Stimulated activated CD8-positive, alpha-beta memory T cell treated with anti-CD3 and anti-CD28 coated beads, Interleukin-12 subunit alpha, Interleukin-12 subunit beta, amount 100 ng/mL, for 1 hour (primary cell): ENCODE measurements at places on chromosomes 6 and 20.

DNA sequence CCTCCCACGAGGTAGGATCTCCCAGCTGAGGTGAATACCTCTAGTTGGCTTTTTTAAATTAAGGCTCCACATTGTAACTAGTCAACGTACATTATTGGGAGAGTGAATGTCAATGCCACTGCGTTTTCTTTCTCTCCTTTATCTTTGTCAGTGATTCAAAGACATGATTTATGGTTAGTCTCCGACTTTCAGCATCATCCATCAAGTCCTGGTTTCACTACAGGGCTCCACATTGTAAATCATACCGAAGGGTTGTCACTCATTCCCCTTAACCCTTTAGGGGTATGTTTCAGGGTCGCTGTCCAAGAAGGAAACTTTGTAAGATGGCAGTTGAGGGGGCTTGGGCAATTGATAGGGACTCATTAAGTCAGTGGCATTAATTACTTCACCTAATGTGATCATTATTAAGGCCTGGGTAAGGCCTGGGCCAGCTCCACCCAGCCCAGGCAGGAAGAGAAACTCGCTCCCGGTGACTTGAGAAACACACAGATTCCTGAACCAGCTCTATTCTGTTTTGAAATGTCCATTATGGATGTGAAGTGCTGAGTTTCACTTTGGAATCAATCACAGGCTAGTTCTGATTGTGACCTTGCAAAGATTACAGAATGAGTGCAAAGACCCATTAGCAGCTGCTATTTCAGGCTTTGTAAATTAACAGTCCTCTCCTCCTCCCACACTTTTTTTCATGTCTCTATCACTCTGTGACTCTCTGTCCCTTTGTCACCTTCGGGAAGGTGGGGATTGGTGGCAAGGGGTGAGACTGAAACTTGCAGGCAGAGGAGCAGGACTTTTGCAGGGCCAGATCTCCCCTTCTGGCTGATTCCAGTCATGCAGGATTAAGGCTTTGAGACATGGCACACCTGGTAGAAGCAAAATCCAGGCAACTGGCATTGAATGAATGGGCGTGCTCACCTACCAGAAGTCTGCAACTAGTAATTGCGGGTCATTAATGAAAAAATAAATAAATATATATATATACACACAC, 222.4 kb downstream of the TSHZ2 start:
- no peak for DNase-seq

DNA sequence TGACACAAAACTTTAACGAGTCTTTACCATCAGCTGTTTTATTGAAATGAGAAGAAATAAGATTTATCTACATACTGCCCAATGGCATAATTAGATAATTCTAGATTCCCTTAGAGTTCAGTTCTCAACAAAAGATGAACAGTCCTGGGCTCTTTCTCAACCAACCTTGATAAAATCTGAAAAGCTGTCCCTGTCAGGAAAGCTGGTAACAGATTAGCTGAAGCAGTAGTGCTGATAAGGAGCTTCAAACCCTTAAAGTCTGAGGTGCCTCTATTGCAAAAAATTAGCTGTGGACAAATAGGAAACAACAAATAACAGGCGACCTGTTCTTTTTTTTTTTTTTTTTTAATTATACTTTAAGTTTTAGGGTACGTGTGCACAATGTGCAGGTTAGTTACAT, 35.9 kb upstream of the FAM135A start:
- no peak for DNase-seq

- DNase-seq: no peak
Measured at GRCh38 chr6:5684320-5685053, 322.2 kb downstream of the NRN1 start.

DNA sequence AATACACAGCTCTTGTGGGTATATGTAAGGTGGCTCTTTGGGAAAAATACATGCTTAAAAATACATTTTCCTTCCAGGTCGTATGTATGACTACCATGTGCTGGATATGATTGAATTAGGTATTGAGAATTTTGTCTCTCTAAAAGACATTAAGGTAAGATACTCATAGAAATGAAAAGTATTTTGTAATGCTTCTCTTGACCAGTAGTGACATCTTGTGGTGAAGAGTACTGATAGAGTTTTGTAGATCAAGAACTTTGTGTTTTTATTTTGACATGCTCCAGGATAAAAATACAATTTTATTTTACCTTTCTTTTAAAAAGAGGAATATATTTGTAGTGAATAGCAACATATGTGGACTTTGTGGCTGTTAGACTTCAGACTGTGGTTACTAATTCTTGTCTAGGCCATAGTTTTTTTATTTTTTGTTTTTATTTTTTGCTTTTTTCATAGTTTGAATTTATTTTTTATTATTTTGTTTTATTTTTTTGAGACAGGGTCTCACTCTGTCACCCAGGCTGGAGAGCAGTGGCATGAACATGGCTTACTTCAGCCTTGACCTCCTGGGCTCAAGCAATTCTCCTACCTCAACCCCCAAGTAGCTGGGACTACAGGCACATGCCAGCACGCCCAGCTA, 17.9 kb downstream of the RPF2 start:
- no peak for DNase-seq

GRCh38 chr20:32181606-32182005, 25.9 kb downstream of the PLAGL2 start:
- DNase-seq: no peak

DNA sequence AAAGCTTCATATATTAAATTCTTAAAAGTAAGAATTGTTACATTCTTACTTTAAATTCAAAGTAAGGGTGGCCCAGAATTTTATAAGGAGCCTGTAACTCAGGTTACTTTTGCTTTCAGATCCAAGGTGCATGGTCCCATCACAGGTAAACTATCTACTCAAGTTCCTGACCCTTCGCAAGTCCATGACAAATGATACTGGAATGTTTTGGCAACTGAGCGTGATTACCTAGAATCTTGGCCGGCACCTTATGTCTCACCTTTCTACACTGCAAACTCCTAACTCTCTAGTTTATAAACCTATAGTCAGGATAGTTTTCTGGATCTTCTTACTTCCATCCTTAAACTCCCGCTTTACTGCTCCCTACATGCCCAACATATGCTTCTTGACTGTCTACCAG, 67.9 kb upstream of the HMGN3 start:
- no peak for DNase-seq

- no peak for DNase-seq
Measured at GRCh38 chr6:53734473-53735299, 60.1 kb upstream of the LRRC1 start.

GRCh38 chr6:47631269-47631772, 67.1 kb upstream of the ADGRF4 start:
- no peak for DNase-seq

GRCh38 chr6:157779705-157780604, 43.1 kb upstream of the SNX9 start:
- no peak for DNase-seq

DNA sequence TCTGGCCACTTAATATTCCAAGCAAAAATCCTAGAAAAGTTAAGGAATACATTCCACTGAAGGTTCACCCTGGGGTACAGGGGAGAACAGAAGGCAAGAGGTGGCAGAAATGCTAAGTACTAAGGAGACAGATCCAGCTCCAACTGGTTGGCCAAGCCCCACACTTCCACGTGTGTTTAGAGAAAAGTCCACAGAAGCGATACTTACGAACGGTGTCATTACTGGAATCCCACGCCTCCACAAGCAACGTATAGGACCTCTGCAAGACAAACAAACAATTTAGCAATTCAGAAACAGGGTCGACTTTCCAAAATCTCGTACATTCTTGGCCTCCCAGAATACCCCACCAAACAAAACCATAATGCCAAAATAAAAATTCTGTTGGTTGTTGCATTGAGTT, 10.0 kb downstream of the JAG1 start:
- no peak for DNase-seq

DNA sequence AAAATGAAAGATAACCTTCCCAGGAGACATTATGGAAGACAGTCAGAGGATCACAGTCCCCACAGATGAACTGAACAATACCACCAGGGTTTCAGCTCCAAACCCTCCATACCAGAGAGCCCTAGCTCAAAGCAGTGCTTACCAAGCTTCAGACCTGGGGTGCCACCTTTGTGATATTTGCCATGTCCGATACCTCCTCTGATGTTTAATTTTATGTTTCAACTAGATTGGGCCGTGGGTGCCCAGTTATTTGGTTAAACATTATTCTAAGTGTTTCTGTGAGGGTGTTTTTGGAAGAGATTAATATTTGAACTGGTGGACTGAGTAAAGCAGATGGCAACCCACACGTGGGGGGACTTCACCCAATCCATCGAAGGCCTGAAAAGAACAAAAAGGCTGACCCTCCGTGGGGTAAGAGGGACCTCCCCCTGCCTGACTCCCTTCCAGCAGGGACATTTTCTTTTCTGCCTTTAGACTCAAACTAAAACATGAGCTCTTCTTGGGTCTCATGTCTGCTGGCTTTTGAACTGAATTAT, 11.8 kb downstream of the SCML4 start:
- DNase-seq: no peak

GRCh38 chr6:156617376-156617775, 159.8 kb upstream of the ARID1B start:
- DNase-seq: no peak

DNA sequence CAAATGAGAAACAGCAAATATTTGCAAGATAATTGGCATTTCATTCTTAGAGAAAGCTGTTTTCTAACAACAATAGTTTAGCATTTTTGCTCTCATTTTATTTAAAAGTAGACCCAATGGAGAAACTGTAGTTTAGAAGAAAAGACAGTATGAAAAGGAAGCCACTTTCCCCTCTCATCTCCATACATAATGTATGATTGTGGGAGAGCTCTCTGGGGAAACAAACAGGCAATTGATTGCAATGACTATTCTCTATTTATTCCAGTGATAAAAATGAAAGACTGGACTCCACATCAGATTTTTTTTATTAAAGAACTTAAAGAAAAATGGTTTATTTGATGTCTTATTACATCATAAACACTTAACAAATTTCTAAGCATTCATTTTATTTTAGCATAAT, 116.8 kb upstream of the SASH1 start:
- DNase-seq: no peak

DNA sequence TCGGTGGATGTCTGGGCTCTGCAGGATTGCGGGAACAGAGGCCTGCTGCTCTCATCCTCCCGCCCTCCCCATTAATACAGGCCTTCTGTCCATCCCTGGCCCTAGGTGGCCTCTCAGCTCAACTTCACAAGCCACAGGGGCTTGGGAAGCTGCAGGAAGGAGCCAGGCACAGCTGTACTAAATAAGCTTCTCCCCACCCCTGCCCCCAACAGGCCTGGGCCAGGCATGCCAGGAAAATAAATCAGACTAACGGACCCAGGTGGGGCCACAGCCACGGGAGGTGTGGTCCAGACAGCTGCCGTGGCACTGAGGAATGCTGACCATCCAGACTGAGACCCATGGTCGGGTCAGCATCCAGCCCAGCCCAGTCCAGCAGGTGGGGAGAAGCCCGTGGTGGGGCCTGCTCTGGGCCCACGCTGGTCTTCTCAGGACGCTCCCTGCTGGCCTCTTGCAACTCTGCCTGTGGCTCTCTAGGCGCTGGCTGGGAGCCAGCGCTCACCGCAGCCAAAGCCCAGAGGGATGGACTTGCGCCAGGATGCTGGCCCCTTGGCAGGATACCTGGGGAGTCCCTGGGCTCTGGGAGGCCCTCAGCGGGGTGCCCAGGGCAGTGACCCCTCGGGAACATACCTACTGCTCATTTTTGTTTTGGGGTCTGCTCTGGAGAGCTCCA, 8.6 kb upstream of the YTHDF1 start:
- DNase-seq: no peak

DNA sequence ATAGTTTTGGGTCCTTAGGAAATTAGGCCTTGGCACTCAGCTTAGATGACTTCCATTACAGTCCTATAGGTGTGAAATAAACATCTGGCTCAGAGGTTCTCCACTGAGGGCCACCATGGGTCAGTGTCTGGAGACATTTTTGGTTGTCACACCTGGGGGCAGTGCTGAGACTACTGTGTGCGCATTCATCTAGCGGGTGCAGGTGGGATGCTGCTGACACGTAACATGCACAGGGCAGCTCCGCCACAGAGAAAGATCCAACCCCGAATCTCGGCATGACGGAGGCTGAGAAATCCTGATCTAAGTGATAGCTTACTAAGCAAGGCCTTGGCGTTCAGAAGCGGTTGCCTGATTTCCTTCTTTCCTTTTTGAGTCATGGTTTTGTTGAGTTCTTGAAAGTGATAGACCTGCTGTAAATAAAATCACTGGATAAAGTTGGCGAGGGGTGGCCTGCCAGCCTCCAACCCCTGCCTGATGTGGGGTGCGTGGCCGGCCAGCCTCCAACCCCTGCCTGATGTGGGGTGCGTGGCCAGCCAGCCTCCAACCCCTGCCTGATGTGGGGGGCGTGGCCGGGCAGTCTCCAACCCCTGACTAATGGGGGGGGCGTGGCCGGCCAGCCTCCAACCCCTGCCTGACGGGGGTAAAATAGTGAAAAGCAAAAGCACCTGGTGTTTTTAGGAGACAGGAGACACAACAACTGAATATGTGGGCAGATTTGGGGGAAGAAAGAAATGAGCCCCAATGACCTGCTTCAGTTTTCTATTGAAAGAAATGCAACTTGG, 158.1 kb downstream of the CDH26 start:
- no peak for DNase-seq

DNA sequence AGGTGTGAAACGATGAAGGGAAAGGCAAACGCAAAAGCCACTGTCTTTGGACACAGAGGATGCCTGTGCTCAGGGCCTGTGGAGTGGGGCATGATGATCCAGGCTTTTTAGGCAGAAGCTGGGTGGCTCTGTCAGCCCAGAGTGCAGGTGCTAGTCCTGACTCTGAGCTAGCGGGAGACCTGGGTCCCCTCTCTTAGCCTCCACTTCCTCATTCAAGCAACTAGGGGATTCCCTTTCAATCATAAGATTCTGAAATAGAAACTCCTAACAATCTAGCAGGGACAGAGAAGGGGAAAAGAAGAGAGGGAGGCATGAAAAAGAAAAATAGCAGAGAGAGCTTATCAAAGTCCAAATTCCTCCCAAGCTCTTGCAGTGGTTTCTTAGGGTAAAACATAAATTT, 7.6 kb upstream of the HIVEP2 start:
- DNase-seq: no peak
